KBM-7 (cell line): ENCODE measurements at places on chromosomes 12 and 14.
A peak's percentile ranks its signal among the peaks of the same experiment; 100 is the strongest.

DNA sequence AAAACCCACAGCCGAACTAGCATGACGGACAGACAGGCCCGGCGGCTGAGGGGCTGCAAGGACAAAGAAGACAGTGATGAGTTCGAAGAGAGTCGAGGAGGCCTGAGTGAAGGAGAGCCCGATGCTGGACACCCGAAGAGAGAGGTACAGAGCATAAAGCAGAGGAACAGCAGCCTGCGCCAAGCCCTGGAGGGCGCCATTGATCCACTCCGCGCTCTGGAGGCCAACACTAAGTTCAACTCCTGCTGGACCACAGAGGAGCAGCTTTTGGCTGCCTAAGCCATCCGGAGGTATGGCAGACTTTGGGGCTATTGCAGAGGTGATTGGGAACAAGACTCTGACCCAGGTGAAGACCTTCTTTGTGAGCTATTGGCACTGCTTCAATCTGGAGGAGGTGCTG, 7.8 kb upstream of the PLXNC1 start:
- DNase-seq = peak; percentile 62

DNA sequence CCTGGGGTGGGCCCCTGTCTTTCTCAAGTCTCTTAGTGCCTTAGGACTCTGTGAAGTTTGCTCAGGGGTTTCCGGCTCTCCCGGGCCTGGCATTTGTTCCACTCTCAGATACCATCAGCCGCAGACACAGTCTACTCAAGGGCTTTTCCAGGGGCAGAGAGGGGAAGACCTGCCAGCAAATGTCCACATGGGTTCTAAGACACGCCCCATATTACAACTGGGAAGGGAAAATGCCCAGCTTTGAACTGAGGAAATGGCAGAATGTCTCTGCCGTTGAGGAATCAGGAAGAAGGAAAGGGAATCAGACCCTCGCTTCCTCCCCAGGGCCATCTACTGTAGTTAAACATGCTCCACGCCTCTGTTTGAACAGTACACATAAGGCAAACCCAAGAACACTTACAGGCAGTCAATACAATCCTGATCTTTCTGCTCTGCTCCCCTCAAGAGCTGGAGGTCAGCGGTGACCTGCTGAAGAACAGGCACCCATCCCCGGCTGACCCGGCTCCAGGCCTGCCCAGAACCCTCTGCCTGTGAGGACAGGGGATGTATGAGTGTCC, 7.9 kb downstream of the CCDC85C start:
- no peak for DNase-seq

DNA sequence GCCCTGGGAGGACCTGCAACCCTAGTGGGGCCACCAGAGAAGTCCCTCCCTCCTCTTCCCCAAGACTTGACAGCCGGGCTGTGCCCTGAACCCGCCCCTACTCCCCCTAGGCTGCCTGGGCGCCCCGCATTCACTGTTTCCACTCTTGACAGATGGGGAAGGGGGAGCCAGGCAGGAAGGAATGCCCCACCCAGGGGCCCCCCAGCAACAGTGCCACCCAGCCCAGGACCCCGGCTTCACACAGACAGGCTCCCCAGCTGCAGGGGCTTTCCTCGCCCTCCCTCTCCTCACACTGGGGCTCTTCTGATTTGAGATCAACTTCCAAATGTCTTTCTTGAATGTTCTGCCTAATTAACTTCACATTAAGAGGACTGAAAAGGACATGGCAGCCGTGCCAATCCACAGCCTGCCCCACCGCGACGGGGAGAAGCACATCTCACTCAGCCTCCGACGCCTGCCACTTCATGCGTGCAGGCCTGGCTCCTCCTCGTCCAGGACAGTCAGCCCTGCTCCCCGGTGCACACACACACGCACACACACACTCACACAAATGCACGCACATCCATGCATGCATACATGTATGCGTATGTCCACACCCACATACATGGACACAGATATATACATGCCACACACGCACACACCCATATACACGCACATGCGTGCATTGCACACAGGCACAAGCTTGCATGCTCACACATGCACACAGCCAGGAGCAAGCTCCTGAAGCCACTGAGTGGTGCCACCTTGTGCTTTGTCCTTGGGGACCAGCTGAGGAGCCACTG, 19.6 kb upstream of the C14orf180 start:
- no peak for DNase-seq

DNA sequence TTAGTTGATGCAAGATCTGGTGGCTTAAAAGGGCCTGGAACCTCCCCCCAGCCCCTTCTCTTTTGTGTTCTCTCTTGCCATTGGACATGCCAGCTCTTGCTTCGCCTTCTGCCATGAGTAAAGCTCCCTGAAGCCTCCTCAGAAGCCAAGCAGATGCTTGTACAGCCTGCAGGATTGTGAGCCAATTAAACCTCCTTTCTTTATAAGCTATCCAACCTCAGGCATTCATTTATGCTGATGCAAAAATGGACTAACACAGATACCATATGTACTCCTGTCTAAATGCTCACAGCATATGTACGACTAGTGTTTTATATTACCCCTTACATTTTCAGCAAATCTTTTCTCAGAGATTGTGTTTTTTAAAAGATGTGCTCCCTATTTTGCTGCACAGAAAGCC, 26.7 kb downstream of the CLEC1A start:
- DNase-seq = no peak

DNA sequence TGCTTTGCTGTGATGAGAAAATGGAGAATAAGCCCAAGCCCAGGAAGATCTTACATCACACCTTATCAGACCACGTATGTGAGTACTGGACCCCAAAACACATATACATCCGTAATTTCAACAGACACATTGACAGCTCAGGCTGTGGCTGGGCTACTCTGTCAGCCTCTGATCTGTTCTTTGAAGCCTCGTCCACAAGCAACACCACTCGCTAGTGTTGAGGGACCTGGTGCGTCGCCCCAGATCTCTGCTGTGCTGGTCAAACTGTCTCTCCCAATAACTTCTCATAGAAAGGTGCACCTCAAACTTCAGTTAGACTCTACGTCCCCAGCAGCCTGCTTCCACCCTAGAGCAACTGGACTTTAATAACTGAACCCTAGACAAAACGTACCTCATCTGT, 10.6 kb upstream of the SFSWAP start:
- no peak for DNase-seq

- no peak for DNase-seq
These were observed 4.9 kb upstream of the EXOC3L4 start for GRCh38 chr14:103089386-103090335.

GRCh38 chr12:22307811-22308210, 26.7 kb downstream of the ST8SIA1 start:
- no peak for DNase-seq

DNA sequence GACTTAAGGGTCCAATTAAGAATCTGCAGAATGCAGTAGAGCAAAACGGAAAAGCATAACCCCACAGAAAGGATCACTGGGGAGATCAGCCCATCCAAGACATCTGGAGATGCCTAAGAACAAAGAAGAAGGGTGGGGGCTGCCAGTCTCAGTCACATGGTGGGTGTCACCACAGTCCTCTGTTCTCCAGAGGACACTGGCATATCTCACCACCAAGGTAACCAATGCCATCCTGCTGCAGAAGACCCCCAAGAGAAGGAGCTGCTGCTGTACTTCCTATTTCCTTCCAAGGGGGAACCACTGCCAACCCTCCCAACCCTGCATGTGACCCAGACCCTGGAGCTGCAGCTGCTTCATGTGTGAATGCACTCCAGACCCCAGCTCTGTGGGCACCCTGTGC, 91.2 kb downstream of the PTGER2 start:
- DNase-seq = no peak

DNA sequence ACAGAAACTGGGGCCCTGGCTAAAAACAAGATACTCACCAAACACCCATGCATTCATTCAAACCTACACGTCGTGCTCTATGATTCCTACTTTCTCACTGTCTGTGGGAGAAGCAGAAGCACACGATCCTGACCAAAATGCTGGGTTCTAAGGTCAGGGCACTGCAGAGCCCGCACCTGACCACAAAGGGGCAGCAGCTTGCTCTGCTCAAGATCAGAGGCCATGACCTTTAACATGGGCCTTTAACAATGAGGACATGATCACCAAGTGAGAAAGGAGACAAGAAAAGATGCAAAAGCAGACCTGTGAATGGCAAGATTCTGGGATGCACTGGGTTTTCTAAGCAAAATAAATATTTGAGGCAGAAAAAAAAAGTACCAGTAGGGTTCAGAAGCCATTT, 40.1 kb upstream of the VPS33A start:
- DNase-seq = no peak

- DNase-seq = peak; percentile 66
These were observed 1176.7 kb upstream of the SEL1L start for GRCh38 chr14:82710267-82710841.

- DNase-seq = no peak
These were observed 49.1 kb upstream of the PTPRB start for GRCh38 chr12:70686299-70686698.

DNA sequence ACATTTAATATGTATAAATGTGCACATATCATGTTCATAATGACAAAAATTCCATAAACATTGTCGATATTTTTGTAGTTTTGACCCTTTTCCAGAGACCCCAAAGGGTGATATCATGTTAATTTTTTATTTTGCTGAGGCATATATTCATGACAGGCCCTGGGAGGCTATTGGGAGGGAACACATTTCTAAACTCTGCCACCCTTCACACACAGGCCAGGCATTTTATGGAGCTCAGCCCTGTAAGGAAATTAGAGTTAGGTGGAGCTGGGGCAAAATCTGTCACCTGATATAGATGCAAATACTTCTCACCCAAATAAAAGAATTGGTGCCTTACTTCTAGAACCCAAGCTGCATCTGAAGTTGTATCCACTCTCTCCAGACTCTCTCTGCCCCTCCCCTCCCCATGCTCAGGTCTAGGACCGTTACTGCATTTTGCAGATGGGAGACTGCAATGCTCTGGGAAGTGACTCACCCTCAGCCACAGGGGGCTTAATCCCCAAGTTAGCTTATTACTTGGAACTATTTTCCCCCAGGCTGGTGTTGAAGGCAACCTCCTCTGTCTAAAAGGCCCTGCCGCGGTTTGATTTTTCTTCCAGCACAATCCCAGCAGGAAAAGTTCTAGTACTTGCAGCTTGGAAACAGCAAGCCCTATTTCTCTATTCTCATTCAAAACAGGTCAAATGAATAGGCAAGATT, 238.9 kb downstream of the EMP1 start:
- DNase-seq = no peak

- DNase-seq = no peak
These were observed 218.8 kb downstream of the BTG1 start for GRCh38 chr12:91926848-91927247.

- DNase-seq = no peak
These were observed 178.6 kb upstream of the PDE3A start for GRCh38 chr12:20189767-20190166.

DNA sequence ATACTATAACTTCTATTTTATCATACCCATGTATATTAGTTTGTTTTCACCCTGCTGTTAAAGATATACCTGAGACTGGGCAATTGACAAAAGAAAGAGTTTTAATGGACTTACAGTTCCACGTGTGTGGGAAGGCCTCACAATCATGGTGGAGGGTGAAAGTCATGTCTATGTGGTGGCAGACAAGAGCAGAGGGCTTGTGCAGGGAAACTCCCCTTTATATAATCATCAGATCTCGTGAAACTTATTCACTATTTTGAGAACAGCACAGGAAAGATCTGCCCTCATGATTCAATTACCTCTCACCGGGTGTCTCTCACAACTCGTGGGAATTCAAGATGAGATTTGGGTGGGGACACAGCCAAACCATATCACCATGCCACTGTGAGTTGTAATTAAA, 135.8 kb downstream of the SYNE2 start:
- no peak for DNase-seq

DNA sequence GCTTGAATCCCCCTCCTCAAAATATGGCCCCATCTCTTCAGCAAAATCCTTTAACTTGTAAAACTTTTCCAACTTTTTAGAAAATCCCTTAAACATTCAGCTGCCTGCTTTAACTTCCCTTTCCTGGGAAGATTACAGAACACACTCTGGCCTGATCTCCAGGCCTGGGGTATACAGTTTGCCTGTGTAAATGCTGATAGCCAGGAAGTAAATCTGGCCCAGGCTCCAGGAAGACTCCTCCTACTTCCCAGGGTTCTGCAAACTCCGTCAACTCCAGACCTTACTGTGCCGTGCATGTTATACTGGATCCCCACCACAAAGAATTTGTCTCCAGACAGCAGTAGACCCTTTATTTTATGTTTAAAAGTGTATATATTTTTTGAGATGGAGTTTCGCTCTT, 67.0 kb upstream of the FERMT2 start:
- DNase-seq = no peak
